Prostate gland (tissue), 2 donors: ENCODE measurements at places on chromosomes 16 and 17. TPM values are rescaled to one million over a fixed set of nuclear protein-coding genes. Genes with fewer than 3 reads are reported as not detected.

Gene TGFB1I1
- 62.0 TPM for total RNA-seq

Gene STX8
- total RNA-seq: 46.6 TPM

Gene MYH3
- 14.8 TPM for total RNA-seq

Gene CDH8
- 1.0 TPM for total RNA-seq

Gene MPP2
- total RNA-seq: 17.7 TPM

Gene TMEM100
- total RNA-seq: 3.2 TPM

Gene KAT8
- 115 TPM for total RNA-seq

Gene SLC52A1
- 1.6 TPM for total RNA-seq

Gene SLC9A5
- 2.6 TPM for total RNA-seq
